ENCODE measurements at places on chromosomes 3 and 15.

- no peak for DNase-seq
Measured at GRCh38 chr15:42402455-42403205, 43.3 kb downstream of the CAPN3 start.

- no peak for DNase-seq
Measured at GRCh38 chr15:99562238-99562637, 3.5 kb upstream of the MEF2A start.

GRCh38 chr3:166570102-166570501 lies 732.9 kb upstream of the BCHE start:
- DNase-seq = no peak

GRCh38 chr15:36978625-36979024 lies 121.7 kb downstream of the MEIS2 start:
- no peak for DNase-seq

GRCh38 chr15:62928242-62928999 lies 114.1 kb upstream of the TPM1 start:
- peak; percentile 78 for DNase-seq

DNA sequence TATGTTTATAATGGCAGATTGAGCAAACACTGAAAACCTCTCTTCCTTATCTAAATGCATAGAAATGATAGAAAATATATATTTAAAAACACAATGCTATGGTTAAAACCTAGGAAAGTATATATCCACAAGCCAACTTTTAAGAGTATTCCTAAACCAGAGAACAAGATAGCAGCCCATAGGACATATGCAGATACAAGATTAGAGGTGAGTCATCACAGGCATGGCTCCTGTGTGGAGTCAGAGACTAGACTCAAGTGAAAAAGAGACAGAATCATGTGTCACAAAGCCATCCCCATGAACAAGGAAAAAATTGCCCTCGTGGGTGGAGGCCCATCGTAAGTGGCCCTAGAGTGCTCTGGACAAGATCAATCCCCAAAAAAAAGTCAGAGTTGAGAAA lies 199.4 kb upstream of the PPP2R3A start:
- DNase-seq = no peak

DNA sequence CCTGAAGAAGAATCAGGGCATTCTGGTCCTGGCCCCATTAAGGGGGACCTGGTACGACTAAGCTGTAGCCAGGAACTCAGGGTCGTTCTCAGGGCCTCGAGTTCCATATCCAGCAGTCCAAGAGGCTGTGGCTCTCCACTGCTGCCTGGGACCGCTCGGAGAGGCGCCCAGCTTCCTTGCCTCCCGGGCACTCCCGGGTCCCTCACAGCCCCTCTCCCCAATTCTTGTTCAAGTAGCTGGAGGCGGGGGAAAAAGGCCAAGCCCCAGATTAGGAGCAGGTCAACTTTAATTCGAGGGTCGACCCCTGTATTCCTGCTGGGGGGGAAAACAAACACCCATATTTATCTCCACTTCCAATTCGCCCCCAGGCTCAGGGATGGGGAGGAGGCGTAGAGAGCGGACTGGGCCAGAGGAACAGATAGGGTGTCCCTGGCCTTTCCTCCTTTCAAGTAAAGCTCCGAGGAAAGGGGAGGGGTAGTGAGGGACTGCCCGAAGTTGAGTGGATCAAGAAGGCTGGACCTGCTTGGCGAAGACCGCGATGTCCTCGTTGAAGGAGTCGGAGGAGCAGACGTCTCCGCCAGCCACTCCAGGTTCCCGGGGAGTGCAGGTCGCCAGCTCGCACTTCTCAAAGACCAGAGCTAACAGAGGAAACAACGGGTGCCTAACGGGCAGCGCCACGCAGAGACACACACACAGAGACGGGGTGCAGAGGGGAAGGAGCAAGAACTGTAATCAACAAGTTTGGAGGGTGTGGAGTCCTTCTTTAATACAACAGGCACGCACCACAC lies 4.4 kb downstream of the MEIS2 start:
- no peak for DNase-seq

- no peak for DNase-seq
Measured at GRCh38 chr3:128326051-128326823, 140.5 kb downstream of the DNAJB8 start.

GRCh38 chr15:65940618-65940909 lies 71.3 kb downstream of the RAB11A start:
- DNase-seq = peak; percentile 44

DNA sequence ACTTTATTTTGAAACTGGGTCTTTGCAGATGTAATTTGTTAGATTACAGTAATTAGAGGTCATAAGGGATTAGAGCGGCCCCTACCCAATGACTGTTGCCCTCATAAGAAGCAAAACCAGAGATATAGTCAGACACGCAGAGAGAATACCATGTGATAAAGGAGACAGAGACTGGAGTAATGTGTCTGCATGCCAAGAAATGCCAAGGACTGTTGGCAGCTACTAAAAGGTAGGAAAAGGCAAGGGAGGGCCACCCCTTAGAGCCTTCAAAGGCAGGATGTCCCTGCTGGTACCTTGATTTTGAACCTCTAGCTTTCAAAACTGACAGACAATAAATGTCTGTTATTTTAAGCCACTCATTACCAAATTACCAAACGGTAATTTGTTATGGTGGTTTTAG lies 548.2 kb downstream of the FHIT start:
- DNase-seq = no peak

GRCh38 chr3:31252216-31253185 lies 280.2 kb upstream of the STT3B start:
- DNase-seq = no peak

GRCh38 chr15:40598672-40599071 lies 4.6 kb downstream of the KNL1 start:
- DNase-seq = no peak

- no peak for DNase-seq
Measured at GRCh38 chr15:85063522-85064079, 81.9 kb downstream of the PDE8A start.

DNA sequence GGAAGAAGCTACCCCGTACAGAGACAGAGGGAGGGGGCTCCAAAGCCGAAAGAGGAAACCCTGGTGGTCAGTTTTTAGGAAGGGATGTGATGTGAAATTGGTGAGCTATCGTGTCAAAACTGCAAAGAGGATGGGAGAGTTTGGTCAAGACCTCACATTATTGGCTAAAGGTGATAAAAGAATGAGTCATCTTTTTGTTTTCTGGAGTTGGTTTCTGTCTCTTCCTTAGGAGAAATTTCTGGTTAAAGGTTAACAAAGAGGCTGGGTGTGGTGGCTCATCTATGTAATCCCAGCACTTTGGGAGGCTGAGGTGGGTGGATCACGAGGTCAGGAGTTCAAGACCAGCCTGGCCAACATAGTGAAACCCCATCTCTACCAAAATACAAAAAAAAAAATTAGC lies 217.8 kb upstream of the CBLB start:
- DNase-seq = no peak

- DNase-seq = peak; percentile 84
Measured at GRCh38 chr3:58824285-58824684, 157.7 kb upstream of the FAM3D start.

GRCh38 chr3:63955036-63955650 lies 43.0 kb upstream of the SCAANT1 start:
- DNase-seq = no peak

DNA sequence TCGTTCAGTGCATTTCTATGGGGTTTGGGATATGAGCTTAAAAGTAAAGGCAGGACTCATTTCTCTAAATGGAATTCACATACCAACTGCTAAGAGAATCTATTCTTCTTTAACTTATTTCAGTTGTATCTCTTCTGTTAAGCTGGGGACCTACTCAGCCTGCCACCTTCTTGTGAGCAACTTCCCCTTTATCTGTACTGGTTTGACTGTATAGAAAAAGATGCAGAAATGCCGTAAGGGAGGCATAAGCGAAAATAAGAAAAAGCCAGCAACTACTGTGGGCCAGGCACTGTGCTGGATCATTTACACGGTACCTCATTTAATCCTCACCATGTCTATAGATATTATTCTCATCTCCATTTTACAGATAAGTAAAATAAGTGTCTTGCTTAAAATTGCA lies 38.4 kb downstream of the RBMS3 start:
- no peak for DNase-seq

- peak; percentile 14 for DNase-seq
Measured at GRCh38 chr3:22542311-22542710, 660.8 kb upstream of the UBE2E2 start.

GRCh38 chr3:148648685-148649352 lies 48.9 kb upstream of the AGTR1 start:
- DNase-seq = peak; percentile 89

DNA sequence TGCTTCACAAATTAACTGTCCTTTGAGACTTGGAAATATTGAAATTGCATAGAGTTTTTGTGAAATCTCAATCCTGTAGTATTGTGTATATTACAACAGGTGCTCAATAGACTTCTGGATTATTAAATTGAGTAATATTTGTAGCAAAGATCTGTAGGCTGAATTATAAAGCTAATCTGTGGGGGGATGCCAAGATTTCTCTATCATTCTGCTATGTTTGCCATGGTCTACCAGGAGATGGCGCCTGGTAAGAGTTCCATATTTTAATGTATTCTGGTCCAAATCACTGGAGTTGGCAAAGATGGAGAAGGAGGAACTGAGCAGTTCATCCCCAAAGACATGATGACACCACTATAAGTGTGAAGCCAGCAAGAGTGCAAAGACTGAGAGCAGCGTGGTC lies 340.9 kb upstream of the TPRG1 start:
- no peak for DNase-seq

DNA sequence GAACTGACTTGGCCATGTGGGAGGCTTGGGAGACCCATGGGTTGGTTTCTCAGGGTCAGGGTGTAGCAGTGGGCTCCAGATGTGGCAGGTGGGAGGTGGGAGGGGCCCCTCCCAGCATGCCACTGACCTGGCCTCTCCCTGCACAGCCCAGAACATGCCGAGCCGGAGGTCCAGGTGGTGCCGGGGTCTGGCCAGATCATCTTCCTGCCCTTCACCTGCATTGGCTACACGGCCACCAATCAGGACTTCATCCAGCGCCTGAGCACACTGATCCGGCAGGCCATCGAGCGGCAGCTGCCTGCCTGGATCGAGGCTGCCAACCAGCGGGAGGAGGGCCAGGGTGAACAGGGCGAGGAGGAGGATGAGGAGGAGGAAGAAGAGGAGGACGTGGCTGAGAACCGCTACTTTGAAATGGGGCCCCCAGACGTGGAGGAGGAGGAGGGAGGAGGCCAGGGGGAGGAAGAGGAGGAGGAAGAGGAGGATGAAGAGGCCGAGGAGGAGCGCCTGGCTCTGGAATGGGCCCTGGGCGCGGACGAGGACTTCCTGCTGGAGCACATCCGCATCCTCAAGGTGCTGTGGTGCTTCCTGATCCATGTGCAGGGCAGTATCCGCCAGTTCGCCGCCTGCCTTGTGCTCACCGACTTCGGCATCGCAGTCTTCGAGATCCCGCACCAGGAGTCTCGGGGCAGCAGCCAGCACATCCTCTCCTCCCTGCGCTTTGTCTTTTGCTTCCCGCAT lies 7.9 kb upstream of the STAB1 start:
- DNase-seq = no peak

- DNase-seq = peak; percentile 29
Measured at GRCh38 chr3:174957551-174958001, 98.4 kb downstream of the NAALADL2 start.

DNA sequence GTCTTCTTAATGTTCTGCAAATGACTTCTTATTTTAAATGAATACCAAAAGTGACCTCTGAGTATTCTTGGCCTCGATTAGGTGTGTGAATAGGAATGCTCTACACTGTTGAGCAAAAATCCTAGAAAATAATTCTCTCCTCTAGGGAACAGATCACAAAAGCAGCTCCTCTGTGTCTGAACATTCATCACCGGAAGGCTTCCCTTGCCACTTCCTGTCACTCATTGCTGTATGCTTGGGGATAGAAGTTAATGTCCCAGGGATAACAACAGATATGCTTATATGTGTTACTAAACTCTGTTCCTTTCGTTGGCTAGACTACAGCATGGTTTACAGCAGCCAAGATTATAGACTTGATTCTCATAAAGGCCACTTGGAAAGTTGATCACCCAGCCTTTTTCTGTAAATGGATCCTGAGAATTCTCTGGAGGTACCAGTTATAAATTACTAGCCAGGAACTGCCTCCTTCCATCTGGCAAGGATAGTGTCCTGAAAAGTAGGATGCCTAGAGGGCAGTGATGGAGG lies 16.0 kb upstream of the PTX3 start:
- no peak for DNase-seq

GRCh38 chr15:65906396-65906795 lies 37.1 kb downstream of the RAB11A start:
- DNase-seq = no peak

- DNase-seq = no peak
Measured at GRCh38 chr15:69725957-69726356, 273.3 kb downstream of the RPLP1 start.

GRCh38 chr3:144499001-144499930 lies 527.6 kb downstream of the DIPK2A start:
- DNase-seq = no peak

DNA sequence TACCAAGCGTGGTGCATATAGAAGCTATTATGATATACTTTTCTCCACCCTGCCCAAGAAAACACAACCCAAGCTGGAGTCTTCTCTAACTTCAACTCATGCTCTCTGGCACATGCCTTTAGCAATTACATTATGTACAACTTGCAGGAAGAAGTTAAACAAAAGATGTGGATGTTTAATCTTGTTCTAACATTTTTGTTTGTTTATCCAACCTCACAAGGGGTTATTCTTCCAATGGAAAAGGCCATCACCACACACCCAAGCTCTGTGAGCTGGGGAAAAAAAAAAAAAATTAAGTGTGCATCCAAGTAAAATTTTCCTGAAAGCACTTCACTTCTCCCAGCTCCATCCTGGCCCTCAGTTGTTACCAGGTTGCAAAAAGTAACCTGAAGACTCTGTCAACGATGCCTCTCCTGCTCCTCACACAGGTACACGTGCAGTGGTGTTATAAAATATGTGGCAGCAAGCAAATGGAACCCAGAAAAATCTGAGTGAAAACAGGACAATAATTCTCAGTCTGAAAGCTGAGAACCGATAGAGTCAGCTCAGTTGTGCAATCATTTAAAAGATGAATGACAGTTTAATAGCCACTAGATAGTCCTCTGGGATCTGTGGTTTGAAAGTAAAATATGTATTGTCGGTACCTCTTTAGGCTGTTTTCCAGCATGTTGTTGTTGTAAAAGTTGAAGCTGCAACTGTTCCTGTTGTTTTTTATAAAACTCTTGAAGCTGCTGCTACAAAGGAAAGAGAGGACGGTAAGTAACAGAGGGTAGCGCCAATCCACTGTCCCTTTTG lies 531.4 kb downstream of the FOXP1 start:
- peak; percentile 73 for DNase-seq

GRCh38 chr15:51735228-51736010 lies 2.0 kb downstream of the LYSMD2 start:
- no peak for DNase-seq

GRCh38 chr3:142890592-142890991 lies 1.7 kb upstream of the PCOLCE2 start:
- DNase-seq = peak; percentile 22

DNA sequence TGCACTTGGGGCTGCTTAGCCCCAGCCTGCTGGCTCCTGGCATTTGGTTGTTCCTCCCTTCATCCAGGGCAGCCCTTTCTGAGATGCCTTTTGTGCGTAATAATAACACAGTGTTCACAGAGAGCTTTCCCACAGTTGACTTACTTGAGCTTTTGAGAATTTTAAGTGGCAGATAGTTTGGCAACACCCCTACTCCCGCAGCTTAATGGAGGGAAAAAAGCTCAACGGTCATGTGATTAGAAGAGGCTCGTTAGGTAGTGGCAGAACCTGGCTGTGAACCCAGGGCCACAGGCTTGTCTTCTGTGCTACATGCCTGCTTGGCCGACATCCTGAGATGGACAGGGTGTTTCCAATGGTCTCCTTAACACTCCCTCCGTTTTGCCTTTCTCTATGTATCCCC lies 4.7 kb downstream of the KBTBD13 start:
- DNase-seq = no peak
